ENCODE measurements at places on chromosomes 5 and 9.
A peak's percentile ranks its signal among the peaks of the same experiment; 100 is the strongest.

DNA sequence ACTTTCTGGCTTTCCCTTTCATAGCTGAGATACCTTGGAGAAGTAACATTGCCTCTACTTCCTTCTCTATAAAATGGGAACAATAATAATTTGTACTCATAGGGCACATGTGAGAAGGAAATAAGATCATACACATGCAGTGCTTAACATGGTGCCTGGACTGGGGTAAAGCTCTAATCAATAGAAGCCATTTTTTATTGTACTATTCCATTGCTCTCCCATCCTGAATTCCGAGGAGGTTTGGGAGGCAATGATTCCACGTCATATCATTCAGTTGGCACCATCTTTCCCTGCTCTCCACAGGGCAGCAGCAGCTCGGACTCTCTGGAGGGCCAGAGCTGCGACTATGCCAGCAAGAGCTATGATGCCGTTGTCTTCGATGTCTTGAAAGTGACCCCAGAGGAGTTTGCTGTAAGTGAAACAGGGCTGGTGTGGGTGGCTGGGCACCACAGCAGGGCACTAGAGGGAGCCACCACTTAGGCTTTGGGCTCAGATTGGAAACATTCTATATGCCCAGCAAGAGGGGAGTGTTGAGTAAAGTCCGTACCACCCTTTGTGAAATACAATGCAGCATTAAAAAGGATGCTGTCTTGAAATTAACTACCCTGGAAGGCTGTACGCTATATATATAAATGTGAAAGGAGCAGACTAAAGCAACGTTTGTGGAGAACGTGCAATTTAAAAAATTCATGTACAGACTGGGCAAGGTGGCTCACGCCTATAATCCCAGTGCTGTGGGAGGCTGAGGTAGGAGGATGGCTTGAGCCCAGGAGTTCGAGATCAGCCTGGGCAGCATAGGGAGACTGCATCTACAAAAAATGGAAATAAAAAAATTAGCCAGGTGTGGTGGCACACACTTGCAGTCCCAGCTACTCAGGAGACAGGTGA is 51.2 kb downstream of the RALGPS1 start:
- peak; percentile 65 for DNase-seq

- no peak for DNase-seq
Observed at GRCh38 chr5:87097664-87098063, 170.0 kb upstream of the RASA1 start.

GRCh38 chr9:114803479-114804265 is 2.2 kb downstream of the TNFSF15 start:
- no peak for DNase-seq

DNA sequence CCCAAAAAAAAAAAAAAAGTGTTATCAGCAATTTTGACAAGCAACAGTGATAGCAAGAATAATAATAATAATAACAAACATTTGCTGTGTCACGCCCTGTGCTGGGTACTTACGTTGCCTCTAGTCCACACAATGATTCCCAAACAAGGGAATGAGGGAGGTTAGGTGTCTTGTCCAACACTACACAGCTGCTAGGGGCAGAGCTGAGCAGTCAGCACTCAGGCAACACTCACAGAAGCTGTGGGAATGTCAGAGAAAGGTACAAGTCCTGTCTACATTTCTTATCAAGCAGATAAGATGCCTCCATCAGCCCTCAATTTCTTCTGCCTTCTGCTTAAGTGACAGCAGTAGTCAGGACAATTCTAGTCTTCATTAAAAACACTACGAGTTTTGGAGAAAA is 111.0 kb downstream of the DNAH5 start:
- no peak for DNase-seq

- no peak for DNase-seq
Observed at GRCh38 chr5:151738125-151738848, 20.1 kb downstream of the ATOX1 start.

DNA sequence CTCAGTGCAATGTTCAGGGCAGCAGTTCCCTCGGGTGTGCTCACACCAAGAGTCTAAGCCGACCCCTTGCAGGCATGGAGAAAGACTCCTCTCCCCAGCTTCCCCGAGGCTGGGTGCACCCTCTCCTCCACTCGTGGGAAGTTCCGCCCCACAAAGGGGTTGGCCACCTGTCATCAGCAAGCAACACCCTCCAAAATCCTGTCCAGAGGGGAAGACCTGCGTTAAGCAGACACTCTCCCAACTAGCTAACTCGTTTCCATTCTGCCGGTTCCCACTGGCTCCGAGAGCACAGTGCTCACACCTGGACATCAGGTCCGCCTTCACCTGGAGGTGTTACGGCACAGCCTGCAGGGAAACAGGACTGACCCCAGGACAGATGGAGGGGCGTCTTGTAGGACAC is 117.9 kb upstream of the IRX4 start:
- no peak for DNase-seq

DNA sequence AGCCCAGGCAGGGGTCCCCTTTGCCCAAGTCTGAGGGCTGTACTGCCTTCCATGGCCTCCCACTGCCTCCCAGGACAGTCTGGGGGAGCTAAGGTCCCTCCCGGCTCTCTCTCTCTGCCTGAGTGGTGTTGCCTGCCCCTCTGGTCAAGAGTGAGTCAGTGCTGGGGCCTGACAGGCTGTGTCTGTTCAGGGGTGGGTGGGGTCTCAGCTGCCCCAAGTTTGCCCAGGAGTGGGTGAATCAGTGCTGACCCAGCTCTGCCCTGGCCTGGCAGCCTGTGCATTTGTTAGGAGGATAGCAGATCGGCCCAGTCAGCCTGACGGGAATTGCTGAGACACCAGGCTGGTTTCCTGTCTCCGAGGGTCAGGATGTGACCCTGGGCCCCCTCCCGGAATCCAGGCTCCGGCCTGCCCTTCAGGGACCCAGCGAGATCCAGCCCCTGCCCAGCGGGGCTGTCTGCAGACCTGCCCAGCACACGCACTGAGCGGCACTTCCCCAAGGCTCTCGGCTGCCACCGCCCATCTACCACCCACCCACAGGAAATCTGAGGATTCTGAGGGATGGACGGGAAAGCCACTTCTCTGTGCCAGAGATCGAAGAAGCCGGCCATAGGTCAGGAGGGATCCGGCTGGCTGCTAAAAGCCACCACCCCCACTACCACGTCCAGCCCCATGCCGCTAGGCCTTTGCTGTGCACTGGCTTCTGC is 15.9 kb downstream of the ENG start:
- no peak for DNase-seq

- DNase-seq = no peak
Observed at GRCh38 chr9:124231095-124231737, 26.5 kb upstream of the NEK6 start.

- no peak for DNase-seq
Observed at GRCh38 chr9:110579862-110580219, 300 bp upstream of the SVEP1 start.

DNA sequence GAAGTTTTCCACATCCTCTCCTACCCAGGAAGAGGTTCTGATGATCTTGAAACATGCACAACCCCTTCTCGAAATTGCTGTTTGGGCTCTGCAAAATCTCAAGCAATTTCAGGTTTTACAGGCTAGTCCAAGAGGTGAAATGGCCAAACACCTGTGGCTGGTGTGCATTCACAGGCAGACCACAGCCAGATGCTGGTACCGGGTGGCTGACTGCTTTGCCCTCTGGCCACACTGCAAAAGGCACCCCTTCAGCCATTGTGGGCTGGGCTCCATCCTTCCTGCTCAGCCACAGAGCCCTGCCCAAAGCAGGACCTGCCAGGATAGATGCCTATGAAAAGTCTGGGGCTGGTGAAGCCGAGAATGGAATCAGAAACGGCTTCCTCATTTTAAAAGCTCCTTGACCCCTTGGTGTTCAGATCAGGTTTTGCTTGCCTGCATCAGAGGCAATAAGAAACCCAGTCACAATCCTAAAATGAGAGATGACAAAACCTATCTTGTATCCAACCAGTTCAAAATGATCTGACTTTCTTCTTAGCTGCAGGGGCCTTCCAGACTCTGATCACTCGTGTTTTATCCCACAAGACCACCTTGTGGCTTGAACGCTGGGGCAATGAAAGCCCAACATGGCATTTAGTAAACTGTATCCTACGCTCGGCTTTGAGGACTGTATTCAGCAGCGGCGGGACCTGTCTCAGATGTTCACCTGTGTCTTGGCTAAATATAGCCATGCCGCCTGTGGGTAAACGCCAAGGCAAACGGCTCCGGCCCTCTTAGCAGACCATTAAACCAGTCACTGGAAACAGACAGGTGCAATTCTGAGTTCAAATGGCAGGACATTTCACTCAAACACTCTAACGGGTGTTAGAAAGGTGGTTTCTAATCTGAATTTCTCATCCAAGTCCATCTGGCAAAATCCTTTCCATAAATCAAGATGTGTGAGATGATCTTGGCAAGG is 49.6 kb downstream of the EPB41L4B start:
- no peak for DNase-seq

DNA sequence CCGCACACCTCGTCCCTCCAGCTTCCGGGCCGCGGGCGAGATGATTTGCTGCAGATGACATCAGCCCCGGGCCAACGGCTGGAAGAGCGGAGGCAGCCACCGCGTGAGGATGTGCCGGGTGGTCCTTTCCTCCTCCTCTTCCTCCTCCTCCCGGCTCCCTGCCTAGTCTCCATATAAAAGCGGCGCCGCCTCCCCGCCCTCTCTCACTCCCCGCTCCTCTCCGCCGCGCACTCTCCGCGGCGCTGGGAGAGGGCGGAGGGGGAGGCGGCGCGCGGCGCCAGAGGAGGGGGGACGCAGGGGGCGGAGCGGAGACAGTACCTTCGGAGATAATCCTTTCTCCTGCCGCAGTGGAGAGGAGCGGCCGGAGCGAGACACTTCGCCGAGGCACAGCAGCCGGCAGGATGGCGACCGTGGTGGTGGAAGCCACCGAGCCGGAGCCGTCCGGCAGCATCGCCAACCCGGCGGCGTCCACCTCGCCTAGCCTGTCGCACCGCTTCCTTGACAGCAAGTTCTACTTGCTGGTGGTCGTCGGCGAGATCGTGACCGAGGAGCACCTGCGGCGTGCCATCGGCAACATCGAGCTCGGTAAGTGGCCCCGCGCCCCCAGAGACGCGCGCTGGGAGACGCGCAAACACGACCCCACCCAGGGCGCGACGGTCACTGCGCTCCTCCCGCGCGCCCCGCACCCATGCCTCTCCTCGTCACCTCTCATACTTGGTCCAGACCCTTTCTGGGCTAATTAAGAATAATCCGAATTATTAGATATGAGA is at the start of gene MAP1B:
Gene MAP1B (plus strand): TSS at position 345 of the 770 bp plus-strand sequence. CDS start 57 bp downstream, at position 402.
- DNase-seq = no peak

DNA sequence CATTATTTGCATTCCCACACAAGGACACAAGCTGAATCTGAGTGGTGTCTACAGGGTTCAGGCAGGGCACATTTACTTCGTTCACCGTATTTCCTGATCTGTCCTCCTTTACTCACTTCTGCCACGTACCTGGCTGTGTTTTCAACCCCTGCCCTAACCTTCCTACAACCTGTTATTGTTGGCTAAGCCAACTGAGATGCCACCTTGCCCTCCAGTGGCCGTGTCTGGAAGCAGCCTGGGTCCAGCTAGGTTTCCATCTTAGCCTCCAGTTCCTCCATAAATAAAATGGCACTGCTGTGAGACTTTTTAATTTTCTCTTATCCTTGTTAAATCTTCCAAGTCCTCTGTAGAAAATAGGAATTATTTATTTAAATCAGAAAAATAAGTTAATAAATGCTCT is 64.8 kb downstream of the ATP10B start:
- no peak for DNase-seq

- no peak for DNase-seq
Observed at GRCh38 chr5:103114440-103114839, 5.5 kb downstream of the GIN1 start.

DNA sequence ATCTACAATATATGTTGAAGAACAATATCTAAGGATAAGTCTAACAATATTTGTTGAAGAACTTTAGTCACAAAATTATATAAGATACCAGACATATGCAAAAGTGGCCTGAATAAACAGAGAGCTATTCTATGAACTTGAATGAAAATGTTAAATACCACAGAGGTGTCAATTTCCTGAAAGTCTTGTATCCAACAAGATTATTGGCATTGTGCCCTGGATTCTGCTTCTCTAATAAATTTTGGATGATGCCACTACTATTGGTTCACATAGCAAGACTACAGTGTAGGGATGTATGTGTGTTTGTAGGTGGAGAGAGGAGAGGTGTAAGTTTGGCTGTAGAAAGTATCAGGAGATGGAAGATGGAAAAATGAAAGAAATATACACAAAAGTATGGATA is 731.8 kb upstream of the RGMB start:
- no peak for DNase-seq

GRCh38 chr5:44770780-44771717 is 37.7 kb upstream of the MRPS30 start:
- no peak for DNase-seq

GRCh38 chr9:90891308-90892040 is 89.9 kb downstream of the SYK start:
- DNase-seq = no peak

DNA sequence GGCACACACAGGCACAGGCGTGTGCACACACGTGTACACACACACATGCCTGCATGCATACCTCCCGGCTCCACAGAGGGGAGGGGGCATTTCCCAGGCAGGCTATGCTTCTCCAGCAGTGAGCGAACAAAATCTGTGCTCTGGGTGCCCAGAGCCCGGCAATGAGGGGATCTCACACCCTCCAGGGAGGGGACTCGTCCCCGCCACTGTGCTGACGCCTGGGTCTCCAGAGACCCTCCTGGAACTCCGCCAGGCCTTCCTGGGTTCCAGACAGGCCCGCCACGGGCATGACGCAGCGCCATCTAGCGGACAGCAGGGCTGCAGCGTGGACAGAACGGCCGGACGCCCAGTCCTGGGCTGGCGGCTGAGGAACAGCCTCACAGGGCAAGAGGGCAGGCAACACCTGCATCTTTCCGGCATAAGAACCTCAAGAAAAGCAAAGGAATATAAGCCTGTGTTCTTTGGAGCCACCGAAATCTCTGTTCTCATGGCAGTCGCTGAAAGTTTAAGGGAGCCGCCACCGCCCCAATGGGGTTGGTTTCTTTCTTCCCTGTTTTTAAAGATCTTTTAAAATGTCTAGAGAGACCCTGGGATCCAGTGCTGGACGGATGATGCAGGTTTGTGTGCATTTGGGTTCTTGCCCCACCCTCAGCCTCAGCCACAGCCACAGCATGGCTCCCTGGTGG is 135.6 kb upstream of the PPP1R26 start:
- DNase-seq = peak; percentile 64

DNA sequence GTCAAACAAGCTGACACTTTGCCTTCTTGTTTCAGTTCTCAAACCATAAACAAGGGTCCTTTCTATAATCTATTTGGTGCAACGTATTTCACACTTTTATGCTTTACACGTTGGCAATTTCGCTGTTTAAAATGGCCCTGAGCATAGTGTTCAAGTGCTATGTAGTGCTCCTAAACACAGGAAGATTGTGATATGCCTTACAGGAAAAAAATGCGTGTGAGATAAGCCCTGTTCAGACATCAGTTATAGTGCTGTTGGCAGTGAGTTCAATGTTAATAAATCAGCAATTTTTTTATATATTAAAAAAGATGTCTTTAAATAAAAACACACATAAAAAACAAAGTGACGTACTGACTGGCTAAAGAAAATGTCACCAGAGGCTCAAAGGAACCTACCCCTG is 23.9 kb downstream of the CLINT1 start:
- DNase-seq = no peak

GRCh38 chr5:133322743-133323142 is 270.9 kb downstream of the HSPA4 start:
- no peak for DNase-seq

Data from activated naive CD4-positive, alpha-beta T cell treated with anti-CD3 and anti-CD28 coated beads, Interleukin-2, amount 10 ng/mL, durations not matched to agents 7 days and 5 days (primary cell).